ENCODE measurements at places on chromosomes 1 and 21.

- DNase-seq, result no peak
Observed at GRCh38 chr1:14377386-14377785, 221.1 kb upstream of the KAZN start.

- no peak for DNase-seq
Observed at GRCh38 chr1:40308036-40308727, 8.9 kb downstream of the COL9A2 start.

DNA sequence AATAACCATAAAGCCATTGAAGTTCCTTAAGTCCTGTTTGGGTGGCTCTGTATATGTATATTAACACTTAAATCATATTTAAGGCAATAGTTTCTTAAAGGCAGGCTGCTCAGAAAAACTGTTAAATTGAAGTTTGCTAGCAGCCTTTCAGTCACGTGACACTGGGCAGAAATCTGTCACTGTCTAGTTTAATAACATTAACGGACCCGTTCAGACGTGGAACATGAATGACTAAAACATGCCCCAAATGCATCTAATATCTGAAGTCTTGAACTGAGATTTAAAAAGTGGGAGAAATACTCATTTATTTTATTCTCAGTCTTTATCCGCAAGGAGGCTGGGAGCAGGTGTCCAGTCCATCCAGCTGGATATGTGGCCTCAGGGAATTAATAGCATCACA lies 3.3 kb upstream of the SPATA1 start:
- DNase-seq, result no peak

GRCh38 chr1:35894183-35894582 lies 11.2 kb downstream of the AGO1 start:
- DNase-seq, result no peak

DNA sequence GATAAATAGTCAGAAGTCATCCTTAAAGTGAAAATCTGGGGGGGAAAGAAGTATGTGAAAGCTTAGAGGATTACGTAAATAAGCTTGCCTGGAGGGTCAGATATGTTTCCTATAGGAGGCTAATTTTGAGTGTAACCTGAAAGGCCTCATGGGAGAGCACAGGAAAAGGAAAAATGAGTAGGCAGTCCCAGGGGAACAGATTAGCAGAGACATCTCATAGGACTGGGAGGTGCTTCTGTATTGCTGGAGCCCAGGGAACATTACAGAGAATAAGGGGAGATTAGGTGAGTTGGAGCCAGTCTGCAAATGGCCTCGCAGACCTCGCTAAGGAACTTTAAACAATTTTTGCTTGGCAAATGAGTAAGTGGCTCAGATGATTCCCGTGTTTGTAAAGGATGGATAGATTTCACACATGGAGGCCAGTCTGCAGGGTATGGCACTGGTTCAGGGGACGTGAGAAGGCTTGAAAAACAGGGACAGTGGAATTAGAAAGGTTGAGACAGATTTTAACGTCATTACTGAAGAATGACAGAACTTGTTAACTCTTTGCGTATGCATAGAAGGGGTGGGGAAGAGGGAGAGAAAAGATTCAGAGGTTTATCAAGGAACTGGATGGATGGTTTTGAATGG lies 149.1 kb downstream of the GREM2 start:
- no peak for DNase-seq

- DNase-seq, result peak; percentile 16
Observed at GRCh38 chr1:240091614-240092300, at the start of gene FMN2. TSS of gene FMN2 (plus strand) at chr1:240091883. CDS start at chr1:240092110, 227 bp downstream.

DNA sequence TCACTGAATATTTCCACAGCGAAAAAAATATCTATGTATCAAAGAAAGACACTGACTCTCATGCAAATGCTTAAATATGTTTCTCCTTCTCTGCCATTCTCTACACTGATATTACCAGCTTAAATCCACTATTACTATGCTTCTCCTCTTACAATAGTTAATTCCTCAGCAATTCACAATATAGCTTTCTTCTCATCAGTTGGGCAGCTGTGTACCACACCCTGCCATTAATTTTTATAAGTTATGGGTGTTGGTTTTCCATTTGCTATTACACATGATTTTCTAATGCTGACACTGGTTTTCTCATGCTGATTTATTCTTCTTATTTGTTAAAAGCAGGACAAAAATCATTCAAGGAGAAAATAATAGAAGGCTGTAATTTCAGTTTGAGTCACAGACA lies 251.8 kb downstream of the TBX15 start:
- no peak for DNase-seq

DNA sequence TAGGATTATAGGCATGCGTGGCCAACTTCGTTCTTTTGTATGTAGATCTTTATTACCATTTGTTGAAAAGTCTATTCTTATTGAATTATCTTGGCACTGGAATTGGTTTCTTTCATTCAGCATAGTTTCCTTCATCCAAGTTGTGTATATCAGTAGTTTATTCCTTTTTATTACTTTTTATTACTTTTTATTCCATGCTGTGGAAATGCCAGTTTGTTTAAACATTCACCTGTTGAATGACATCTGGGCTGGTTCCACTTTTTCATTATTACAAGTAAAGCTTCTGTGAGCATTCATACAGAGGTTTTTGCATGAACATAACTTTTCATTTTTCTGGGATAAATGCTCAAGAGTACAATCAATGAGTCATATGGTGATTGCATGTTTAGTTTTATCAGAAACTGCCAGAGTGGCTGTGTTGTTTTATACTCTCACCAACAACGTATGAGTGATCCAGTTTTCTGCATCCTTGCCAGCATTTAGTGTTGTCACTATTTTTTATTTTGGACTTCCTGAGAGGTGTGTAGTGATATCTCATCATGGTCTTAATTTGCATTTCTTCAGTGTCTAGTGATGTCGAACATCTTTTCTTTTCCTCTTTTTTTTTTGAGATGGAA lies 28.6 kb downstream of the PTPRU start:
- no peak for DNase-seq

DNA sequence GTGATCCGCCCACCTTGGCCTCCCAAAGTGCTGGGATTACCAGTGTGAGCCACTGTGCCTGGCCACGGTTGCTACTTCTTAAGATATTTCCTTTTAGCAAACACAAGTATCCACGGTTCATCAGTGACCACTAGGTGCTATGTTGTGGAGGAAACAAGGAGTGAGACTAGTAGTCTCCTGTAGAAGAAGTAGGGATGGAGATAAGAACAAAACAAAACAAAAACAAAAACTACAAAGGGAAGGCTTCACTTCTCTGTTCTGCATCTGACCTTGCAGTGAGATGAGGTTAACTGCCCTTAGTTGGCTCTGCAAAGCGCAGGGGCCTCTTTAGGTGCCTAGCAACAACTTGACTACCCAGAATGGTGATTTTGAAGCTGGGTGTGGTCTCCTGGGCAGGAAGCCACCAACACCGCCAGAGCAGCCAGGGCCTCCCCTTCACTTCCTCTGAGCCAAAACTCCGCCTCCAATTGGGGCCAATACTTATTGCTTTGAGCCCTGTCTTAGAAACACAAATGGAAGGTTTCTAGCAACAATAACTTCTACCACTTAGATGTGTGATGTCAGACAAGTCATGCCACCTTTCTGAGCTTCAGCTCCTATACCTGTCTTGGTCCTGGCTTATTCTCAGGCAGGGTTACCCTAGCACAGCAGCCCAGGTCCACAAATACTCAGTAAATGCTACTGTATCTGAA lies 12.8 kb upstream of the CDC42 start:
- no peak for DNase-seq

- no peak for DNase-seq
Observed at GRCh38 chr1:65827346-65827745, 34.7 kb downstream of the PDE4B start.

- no peak for DNase-seq
Observed at GRCh38 chr1:240597153-240597745, 14.7 kb downstream of the GREM2 start.
